ENCODE measurements at places on chromosomes 3 and 15. TPM values are rescaled to one million over a fixed set of nuclear protein-coding genes. Genes with fewer than 3 reads are reported as not detected.

The ALDH1A2 gene
- total RNA-seq: 0.19 TPM

The MORC1 gene
- total RNA-seq: not detected

The FAM107A gene
- not detected for total RNA-seq

The ARMC8 gene
- 23.5 TPM for total RNA-seq

The CORO2B gene
- total RNA-seq: 3.7 TPM

The BCL2A1 gene
- total RNA-seq: 18.4 TPM

The P2RY1 gene
- total RNA-seq: 0.36 TPM

The IL5RA gene
- total RNA-seq: not detected

The CEP19 gene
- total RNA-seq: 3.6 TPM

The LIPH gene
- 8.1 TPM for total RNA-seq

The CX3CR1 gene
- 0.02 TPM for total RNA-seq

The CALML4 gene
- total RNA-seq: 9.3 TPM

The BTLA gene
- total RNA-seq: not detected

The CDHR4 gene
- total RNA-seq: 0.53 TPM

The TSC22D2 gene
- total RNA-seq: 10.5 TPM

The ZNF385D gene
- not detected for total RNA-seq

The CPEB1 gene
- 4.0 TPM for total RNA-seq

The ZNF639 gene
- total RNA-seq: 22.5 TPM

The ZNF502 gene
- total RNA-seq: 1.7 TPM

The ABHD5 gene
- 23.5 TPM for total RNA-seq

The CFAP91 gene
- not detected for total RNA-seq

The NPHP3 gene
- total RNA-seq: 9.7 TPM

The FOXL2NB gene
- total RNA-seq: 1.2 TPM

The DUOXA2 gene
- total RNA-seq: not detected

The GJD2 gene
- not detected for total RNA-seq

The SLC22A14 gene
- total RNA-seq: not detected

The DGKG gene
- 9.4 TPM for total RNA-seq

The GOLGA6L2 gene
- not detected for total RNA-seq

Data from A549 treated with CpdA at 1 μM for 4 hours (cell line).